ENCODE measurements at places on chromosomes 5 and 9.
A peak's percentile ranks its signal among the peaks of the same experiment; 100 is the strongest.

DNA sequence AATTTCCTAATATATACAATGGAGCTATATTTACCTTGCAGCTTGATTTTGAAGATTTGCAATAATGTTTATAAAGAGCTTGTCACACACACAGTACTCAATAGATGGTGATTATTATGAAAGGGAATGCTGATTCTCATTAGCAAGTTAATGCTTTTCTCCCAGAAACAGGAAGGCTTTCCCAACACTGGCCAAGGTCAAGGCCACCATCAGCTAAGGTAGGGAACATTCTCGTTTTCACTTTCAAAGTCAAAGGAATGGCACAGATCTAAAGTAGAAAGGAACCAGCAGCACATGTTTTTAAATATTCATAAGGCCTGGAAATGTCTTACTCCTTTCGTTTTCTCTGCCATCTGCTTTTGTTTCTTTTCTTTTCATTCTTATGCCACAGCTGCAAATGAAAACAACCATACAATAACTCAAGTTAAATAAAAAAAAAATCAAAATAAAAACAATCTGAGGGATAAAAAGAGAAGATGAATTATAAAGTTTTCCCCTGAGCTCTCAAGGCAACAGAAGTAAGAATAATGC, 266.8 kb downstream of the CRB2 start:
- no peak for DNase-seq

- DNase-seq = no peak
These were observed 133.9 kb upstream of the ADRA1B start for GRCh38 chr5:159782197-159782994.

- peak; percentile 83 for DNase-seq
These were observed 4.2 kb downstream of the LECT2 start for GRCh38 chr5:135950611-135951010.

GRCh38 chr9:130331573-130331972, 66.0 kb downstream of the HMCN2 start:
- peak; percentile 72 for DNase-seq

DNA sequence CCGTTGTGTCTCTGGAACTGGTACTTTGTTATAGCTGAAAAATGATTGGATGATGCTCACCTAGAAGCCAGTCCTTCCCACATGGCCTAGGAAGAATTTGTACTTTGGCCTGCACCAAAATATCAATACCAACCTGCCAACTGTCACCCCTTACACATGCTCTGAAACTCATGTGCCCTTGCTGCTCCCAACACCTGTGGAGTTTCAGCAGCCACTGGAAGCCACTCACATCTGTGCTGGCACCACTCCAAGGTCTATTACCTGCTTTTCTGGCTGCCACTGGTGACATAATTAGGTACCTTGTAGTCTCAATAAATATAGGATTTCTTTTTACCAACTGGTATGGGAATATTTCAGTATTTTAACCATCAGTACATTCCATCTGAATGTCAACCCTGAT, 363.6 kb downstream of the SH3GL2 start:
- DNase-seq = no peak

GRCh38 chr9:92438900-92439526, 14.7 kb upstream of the OMD start:
- DNase-seq = peak; percentile 44

GRCh38 chr5:15547261-15547839, 47.4 kb downstream of the FBXL7 start:
- no peak for DNase-seq

GRCh38 chr9:4678679-4679267, 596 bp upstream of the CDC37L1 start:
- DNase-seq = no peak

- DNase-seq = no peak
These were observed 16.7 kb upstream of the TAF11L2 start for GRCh38 chr5:17481378-17481777.

GRCh38 chr5:170248172-170248930, 15.6 kb downstream of the C5orf58 start:
- DNase-seq = no peak

GRCh38 chr9:28032268-28032590, 458.9 kb upstream of the C9orf72 start:
- DNase-seq = peak; percentile 83

- peak; percentile 47 for DNase-seq
These were observed 10.6 kb downstream of the GRIN3A start for GRCh38 chr9:101727612-101728524.
